ENCODE measurements at places on chromosomes 12 and 14.
A peak's percentile ranks its signal among the peaks of the same experiment; 100 is the strongest.

DNA sequence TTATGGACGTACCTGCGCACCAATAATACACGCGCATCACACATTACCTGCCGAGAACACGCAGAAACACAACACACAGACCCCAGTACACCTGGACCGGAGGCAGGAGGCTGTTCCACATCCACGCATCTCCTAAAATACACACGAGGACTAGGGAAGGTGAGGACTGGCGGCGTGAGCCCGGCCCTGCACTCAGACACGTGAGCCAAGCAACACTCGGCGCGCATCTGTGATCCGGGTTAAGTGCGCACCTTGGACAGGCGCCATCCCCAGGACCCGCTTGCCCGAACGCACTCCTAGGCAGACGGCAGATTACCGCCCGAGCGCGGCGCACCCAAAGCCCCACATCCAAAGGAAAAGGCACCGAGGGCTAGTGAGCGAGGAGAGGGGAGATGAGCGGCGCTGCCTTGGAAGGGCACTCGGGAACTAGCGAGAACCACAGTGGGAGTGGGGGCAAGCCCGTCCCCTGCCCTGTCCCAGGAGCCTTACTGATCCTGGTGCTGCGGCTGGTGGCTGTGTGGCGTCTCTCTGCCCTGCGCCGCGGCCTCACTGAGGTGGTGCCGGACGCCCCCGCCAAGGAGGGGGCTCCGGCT, 417 bp downstream of the GLS2 start:
- DNase-seq, result peak; percentile 30

DNA sequence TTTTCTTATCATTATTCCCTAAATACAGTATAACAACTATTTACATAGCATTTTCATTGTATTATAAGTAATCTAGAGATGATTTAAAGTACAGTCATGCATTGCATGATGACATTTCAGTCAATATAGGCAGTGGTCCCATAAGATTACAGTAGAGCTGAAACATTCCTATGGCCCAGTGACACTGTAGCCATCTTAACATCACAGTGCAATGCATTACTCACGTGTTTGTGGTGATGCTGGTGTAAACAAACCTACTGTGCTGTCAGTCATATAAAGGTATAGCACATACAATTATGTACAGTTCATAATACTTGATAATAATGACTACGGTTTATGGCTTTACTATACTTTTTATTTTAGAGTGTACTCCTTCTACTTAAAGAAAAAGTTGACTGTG, 13.3 kb downstream of the LLPH start:
- no peak for DNase-seq

- no peak for DNase-seq
These were observed 3.5 kb downstream of the RFX4 start for GRCh38 chr12:106586278-106586802.

GRCh38 chr12:26369588-26369987, 174.2 kb downstream of the SSPN start:
- DNase-seq, result no peak

DNA sequence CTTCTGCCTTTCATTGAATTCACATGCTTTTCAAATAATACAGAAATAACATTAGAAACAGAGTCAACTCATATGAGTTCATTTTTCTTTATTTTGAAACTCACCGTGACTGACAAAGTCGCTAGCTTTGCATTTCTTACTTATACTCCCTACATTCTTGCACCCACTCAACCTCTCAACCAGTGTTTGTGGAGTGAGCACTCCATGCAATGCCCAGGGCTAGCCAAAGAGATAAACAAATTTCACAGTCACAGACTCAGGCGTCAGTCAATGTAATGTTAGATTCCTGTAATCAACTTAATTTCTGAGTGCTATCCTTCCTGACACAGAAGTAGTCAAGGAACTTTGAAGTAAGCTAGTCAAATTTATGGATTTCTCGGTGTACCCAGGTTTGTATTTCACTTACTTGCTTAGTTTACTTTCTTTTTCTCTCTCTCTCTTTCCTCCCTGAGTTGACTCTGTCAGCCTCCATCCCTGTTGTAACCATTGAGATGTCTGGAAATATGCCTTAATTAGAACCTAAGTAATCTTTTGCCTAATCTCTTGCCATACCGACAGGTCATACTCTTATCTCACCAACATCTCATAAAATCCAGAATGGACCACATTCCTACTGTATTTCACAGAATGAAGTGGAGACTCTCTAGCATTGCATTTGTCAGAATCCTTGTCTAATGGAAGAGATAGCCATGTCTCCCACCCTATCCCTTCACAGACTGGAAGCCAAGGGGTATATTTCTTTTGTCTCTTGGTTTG, 413.0 kb downstream of the AEBP2 start:
- DNase-seq, result no peak

- DNase-seq, result no peak
These were observed 2.4 kb downstream of the CCDC63 start for GRCh38 chr12:110849221-110849620.

DNA sequence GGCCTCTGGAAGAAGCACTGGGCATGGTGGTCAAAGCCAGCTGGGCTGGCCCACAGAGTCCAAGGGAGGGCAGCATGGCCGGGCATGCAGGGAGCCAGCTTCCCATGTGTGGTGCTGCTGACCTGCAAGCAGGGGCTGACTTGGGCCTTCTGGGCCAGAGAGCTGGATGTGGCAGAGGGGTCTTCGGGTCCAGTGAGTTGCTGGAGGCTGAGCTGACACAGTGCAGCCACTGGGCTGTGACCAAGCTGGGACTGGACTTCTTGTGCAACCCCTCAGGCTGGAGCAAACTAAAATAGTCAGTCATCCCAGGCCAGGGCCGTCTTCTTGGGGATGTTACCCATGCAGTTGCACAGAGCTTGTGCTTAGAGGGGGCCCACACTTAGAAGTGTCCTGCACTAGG, 7.3 kb upstream of the RIN3 start:
- no peak for DNase-seq

GRCh38 chr12:55974308-55974730, 441 bp downstream of the RAB5B start:
- no peak for DNase-seq

DNA sequence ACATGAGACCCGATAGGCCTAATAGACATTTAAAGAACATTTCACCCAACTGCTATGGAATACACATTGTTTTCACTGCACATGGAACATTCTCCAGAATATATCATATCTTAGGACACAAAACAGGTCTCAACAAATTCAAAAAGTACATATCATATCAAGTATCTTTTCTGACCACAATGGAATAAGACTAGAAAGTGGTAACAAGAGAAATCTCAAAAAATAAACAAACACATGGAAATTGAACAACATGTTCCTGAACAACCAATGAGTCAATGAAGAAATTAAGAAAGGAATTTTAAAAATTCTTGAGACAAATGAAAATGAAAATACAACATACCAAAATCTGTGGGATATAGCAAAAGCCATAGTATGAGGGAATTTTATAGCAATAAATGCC, 208.1 kb downstream of the PTPRO start:
- DNase-seq, result no peak

GRCh38 chr12:1529862-1530591, 64.4 kb downstream of the FBXL14 start:
- no peak for DNase-seq

- no peak for DNase-seq
These were observed 18.3 kb downstream of the KCTD10 start for GRCh38 chr12:109458771-109459208.

DNA sequence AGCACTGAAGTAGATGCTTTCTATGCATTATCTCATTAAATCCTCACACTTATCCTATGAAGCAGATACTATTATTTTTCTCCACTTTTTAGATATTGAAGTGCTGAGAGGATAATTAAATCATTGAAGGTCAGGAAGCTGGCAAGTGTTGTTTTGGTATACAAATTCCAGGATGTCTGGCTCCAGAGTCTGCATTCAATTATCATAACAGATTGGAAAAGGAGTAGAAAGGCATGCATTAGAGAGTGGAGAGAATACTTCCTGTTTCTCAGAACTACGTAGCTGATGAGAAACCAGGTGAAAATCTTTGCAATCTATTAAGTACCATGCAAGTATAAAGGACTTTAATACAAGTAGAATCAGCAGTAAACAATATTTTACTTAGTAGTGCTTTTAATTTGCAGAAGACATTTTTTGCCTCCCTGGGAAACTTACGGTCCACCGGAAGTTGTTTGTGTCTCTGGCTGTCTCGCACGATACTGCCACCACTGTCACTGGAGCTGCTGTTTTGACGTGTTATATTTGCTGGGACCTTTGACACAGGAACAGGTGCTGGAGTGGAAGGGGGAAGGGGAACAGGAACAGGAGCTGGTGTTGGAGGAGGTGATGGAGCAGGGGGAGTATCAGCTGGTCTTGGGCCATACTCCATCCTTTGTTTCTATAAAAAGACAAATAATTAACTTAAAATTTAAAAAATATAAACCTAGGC, 158.0 kb downstream of the EPS8 start:
- DNase-seq, result no peak

GRCh38 chr12:25518512-25518911, 34.6 kb downstream of the LMNTD1 start:
- DNase-seq, result no peak

DNA sequence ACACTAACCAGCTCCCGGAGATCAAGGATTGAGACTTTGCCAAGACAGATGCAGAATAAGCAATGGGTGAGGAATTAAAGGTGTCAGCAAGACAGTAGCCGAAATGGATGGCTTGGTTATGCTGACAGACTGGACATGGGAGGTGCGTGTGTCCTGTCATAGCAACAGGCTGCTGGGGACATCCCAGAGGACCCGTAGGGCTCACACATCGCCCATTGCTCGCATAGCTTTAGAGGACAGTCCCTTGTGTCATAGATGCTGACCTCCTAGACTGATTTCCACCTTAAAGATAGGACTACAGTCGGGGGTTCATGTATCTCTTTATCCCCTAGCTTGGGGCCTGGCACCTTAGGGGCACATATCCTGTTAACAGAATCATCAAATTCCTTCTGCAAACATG, 324.5 kb downstream of the MED13L start:
- no peak for DNase-seq

DNA sequence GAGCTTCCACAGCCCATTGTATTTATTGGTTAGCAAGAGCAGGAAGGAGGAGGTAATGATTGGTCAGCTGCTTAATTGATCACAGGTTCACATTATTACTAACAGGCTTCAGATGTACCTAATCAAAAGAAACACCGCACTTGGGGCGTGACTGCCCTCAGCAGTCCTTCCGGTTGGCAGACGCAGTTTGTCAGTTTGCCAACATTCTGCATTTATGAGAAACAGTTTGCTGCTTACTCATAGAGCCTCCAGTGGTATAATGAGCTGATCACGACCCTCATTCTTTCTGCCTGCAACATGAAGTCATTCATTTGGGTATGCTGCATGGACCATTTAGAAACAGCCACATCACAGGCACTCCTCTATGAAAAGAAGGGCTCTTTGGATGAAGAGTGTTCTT, 42.5 kb upstream of the PPM1H start:
- DNase-seq, result peak; percentile 3

DNA sequence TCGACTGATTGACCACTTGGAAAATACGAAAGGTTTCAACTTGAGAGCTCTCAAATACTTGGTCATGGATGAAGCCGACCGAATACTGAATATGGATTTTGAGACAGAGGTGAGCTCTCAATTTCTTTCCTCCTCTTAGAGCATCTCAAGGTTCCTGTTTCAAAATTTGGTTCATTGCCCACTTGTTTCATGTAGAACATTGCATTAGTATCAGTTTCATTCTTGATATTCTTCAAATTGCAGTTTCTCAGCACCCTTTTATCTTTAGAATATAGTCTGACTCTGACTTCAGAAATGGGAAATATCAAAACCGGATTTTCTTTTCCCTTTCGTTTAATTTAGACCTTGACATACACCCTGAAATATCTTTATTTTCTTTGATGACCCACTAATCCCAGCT, 8.8 kb downstream of the DDX47 start:
- no peak for DNase-seq

- DNase-seq, result no peak
These were observed 85.1 kb upstream of the DAAM1 start for GRCh38 chr14:59103396-59103795.

DNA sequence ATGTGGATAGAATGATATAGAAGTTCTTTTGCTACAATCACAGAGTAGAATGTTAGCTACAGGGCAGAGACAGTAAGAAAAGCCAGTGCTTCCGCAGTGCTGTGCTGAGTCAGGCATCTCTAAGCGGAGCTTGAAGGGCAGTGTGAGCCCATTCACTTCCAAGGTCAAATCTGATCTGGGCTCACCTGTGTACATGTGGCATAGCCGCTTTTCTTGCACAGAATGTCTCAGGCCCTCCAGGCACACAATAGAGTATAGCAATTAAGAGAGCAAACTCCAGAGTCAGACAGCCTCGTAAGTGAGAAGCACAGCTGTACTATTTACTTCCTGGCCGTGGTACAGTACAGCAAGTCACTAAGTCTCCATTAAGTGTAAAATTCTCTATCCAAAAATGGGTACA, 26.8 kb downstream of the CORO1C start:
- no peak for DNase-seq

DNA sequence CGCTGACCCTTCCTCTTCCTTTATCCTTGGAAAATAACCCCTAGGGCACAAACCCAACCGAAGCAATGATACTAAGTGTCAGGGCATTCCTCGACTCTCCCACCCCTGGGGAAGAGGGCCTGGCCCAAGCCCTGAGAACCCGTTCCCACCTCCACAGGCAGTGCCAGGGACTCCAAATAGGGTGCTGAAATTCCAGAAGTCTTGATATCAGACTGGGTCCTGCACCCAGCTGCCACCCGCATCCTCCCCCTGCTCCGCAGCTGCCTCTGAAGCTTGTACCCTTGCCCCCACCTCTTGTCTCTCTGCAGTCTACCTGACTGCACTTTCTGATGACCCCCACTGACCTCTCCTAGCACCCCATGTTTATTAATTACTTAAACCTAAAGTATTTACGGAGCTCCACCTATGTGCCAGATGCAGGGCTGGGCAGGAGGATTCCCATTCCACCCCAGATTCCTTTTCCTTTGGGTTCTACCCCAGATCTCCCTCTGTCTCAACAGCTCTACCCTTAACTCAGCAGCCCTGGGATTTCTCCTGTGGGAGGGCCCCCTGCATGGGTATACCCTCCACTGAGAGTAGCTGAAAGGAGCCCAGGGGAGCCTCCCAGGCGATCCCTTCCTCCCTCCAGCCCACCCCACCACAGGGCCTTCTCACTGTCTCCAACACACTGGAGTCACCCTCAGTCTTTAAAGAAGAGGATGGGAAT, 4.1 kb upstream of the KRT18 start:
- no peak for DNase-seq

- no peak for DNase-seq
These were observed 96.6 kb upstream of the ADAMTS20 start for GRCh38 chr12:43648636-43649035.

DNA sequence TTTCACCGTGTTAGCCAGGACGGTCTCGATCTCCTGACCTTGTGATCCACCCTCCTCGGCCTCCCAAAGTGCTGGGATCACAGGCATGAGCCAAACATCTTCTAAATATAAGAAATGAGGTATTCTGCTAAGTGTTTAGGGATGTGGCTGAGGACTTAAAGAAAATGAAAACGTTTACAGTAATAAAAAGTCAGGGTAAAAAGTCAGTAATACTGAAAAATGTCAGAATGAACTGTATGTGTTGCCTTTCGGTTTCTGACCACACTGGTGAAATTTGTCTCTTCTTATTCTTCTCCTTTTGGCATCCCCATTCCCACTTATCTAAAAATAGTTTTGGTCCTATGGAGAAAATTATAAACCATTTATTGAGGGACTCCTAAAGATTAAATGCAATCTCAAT, 20.5 kb downstream of the TMEM116 start:
- DNase-seq, result no peak

GRCh38 chr14:24381363-24382063, 13.5 kb downstream of the NFATC4 start:
- DNase-seq, result no peak

Data from NCI-H1092 treated with DMSO at 0.1 percent for 48 hours (cell line).